ENCODE measurements at places on chromosomes 12 and 14.

- DNase-seq: no peak
Observed at GRCh38 chr12:19120795-19121194, 8.7 kb upstream of the PLEKHA5 start.

DNA sequence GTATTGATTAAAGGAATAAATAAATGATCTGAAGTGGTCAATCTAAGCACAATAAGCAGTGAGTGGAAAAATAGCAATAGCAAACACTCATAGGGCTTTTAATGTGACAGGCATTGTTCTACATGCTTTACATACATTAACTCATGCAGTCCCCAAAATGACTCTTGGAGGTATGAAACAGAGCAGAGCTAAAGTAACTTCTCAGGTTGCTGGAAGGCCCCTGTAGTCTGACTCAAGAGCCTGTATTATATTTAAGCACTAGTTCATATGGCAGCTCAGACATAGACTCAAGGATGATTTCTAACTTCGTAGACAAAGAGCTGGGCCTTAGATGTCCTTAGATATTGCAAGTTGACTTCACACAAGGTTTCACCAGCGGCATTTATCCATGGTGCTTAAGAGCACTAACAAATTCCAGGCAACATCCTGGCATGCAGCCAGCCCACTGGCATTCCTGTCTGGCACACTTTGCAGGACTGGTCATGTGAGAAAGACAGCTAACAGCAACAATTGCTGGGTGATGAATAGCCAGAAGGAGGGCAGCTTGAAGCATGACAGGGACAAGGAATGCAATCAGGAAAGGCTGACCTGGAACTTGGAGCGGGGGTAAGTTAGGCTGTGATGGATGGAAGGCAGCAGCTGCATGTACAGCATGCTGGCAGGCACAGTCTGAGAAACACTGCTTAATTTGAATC, 22.9 kb upstream of the KTN1 start:
- DNase-seq: no peak

DNA sequence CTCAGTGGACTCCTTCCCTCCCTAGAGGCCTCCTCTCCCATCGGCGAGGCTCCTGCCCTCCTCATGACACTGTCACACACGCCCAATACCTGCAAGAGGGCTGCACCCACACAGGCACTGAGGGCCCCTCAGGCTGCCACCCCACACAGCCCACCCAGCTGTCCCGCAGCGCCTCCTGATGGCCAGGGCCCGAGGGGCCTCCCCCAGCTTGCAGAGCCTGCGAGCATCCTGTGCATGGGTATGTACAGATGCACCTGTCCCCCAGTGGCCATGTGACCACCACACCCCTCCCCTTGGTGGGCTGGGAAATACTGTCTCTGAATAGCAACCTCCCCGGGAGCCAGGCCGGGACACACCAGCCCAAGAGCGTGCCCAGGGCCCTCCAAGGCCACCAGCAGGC, 19.0 kb upstream of the NUDT14 start:
- no peak for DNase-seq

DNA sequence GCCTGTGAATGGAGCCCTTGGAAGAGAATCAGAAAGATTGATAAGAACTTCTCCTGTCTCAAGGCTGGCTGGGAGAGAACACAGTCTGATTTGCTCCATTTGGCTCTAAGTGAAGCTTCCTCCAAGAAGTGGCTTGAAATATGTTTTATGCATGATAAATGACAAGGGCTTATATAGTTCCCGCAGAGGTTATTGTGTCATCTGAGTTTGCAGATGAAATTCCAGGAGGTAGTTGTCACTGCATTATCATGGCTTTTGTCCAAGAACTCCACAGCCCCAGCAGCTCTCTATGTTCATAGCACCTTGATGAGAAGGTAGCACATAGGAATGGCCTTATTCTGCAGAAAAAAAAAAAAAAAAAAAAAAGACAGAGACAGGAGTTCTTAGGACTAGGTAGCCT, 108.5 kb downstream of the DACT1 start:
- DNase-seq: no peak

DNA sequence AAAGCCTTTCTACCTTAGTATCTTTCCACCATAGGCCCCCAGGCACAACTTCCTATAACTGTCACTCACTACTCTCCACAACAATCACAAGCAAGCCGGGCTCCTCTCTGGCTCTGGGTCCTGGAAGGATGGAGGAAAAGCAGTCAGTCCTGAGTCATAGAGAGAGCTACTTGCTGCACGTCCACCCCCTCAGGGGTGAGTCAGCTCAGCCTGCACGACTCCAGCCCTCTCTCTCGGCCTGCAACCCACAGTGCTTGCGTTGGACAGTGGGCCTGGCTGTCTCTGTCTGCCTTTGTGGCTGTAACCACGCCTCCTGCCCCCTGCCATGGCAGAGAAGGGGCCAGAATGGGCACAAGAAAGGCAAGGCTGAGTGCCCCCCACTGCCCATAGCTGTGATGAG, 154.1 kb upstream of the FKBP4 start:
- DNase-seq: no peak

- DNase-seq: no peak
Observed at GRCh38 chr12:13124656-13125505, 21.4 kb upstream of the GSG1 start.

DNA sequence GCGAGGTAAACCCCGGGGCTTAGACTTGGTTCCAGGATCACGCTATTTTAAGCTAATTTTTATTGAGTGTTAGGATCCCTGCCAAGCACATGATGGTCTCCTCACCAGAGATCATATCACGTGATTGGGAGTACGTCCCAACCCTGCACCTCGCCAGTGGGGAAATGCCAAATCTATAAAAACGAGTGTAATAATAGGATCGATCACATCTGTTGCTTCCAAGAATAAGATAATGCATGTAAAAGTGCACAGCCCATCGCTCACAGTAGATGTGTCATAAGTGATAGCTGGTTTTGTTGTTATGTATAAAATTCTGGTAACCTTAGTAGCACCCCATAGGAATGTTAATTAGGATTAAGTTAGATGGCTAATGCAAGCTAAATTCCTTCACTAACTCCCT, 581.0 kb upstream of the TMEM132C start:
- no peak for DNase-seq

- DNase-seq: no peak
Observed at GRCh38 chr14:32947792-32948191, 9.1 kb downstream of the NPAS3 start.

DNA sequence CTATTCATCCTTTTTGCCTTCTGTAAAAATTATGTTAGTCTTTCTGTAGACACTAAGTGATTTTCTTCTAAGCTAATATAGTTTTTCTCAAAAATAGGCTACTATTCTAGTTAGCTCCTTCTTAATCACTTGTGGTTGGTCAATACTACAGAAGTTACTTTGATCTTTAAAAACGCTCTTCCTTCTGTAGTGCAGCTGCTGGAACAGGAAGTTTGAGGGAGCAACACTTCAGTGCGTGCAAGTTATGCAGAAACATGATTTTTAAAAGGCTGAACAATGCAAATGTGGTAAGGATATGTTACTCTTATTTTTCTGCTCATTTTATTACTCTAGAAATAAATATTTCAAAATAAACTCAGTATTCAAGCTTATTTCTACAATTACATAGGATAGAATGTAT, 11.1 kb upstream of the RERGL start:
- DNase-seq: no peak

DNA sequence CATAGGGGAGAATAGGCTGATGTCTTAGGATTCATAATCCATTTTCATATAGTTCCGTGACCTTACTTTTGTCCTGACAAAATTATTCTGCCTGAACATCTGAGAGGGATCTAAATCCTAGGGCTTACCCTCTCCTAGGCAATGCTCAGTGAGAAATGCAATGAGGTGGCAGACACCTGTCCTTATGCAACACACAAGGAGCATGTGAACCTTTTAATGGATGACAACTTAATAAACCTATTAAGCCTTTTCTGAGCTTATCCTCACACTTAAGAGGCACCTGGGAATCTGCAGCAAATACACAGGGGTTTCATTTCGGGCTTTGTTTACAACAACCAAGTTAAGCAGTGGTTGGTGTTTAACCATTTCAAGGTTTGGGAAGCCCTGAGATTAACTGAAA, 24.6 kb downstream of the SINHCAF start:
- DNase-seq: no peak

DNA sequence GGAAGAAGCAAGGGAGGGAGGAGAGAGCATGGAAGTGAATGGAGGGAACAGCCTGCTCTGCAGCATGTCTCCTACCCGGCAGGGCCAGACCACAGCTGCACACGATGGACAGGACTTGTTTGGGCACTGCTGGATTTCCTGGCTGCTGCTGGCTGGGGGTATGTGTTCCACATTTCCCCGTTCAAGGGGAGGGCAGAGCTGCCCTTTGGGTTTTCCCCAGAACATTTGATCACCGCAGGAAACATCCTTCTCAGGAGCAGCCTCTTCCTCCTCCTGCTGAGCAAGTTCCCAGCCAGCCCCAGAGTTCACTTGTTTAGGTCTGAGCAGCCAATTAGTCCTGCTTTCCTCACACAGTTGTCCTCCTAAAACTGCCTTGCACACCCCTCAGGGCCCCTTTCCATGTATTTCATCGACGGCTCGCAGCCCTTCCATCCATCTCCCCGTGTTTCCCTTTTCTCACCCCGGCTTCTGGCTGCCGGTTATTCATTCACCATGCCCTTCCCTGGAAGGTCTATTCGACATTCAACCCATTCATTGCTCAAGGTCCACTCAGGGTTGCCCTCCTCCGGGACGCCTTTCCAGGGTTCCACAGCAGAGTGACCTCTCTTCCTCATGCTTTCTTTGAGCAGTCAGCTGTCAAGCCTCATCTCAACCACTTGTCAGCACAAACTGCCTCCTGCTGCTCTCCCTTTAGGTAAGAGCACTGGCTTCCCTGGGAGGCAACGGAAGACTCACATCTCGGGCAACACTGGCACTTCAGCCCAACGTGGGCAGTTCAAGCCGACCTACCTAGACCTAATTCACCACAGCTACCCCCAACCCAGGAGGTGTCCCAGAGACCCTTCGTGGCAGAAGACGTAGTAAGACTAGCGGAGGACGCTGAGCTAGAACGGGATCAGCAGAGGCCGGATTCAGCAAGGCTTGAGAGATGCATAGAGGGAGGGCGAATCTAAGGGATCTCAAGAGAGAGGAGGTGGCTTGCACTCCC, 20.1 kb upstream of the ANO2 start:
- no peak for DNase-seq

- DNase-seq: peak; percentile 64
Observed at GRCh38 chr12:108772247-108772646, 40.9 kb upstream of the CORO1C start.

- DNase-seq: peak; percentile 34
Observed at GRCh38 chr12:125330645-125331341, 265.6 kb downstream of the AACS start.

DNA sequence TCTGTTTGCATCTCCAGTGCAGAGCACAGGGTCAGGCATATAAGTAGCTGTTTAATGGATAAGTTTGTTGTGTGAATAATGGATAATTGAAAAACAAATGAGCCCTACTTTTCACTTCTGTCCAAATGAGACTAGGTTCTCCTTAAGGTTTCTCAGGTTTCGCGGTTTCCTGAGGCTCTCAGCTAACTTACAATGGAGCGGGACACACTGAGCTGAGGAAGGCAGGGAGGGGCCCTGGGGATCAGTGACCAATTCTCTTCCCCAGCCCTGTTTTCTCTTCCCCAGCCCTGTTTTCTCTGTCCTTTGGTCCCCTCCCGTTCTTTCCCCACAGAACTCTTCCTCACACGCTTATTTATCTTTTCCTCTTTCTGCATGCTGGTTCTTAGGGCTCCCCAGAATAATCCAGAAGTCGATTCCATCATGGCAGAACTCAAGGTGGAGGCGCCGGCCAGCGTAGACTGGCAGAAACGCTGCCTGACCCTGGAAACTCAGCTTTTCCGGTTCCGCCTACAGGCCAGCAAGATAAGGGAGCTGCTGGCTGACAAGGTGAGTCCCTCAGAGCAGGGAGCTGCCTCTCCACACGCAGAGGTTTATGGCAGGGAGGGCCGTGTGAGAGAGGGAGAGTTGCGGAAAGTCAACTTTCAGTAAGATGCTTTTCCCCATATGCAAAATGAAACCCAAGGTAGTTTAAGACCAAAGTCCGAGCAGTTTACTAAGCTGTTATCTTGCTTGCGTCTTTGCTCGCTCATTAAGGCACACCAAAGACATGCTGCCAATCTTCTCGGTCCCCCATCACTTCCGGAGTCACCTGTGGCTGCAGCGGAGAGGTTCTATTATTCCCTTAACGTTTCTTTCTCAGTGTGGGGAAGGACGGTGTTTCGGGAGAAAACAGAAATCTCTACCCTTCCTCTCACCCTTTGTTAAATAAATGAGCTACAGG, 8.6 kb downstream of the PLEKHH1 start:
- no peak for DNase-seq

GRCh38 chr14:86518298-86518697, 988.4 kb downstream of the FLRT2 start:
- DNase-seq: no peak

- DNase-seq: peak; percentile 50
Observed at GRCh38 chr12:24728366-24728765, 220.5 kb downstream of the BCAT1 start.

- DNase-seq: no peak
Observed at GRCh38 chr12:64694130-64695040, 64.8 kb downstream of the GNS start.

- no peak for DNase-seq
Observed at GRCh38 chr12:54010053-54010971, 1.5 kb downstream of the HOXC8 start.

GRCh38 chr12:41656454-41656853, 468.3 kb downstream of the PDZRN4 start:
- DNase-seq: no peak

GRCh38 chr14:93299866-93300265, 33.0 kb downstream of the BTBD7 start:
- no peak for DNase-seq

Measured in B cell (primary cell).